ENCODE measurements at places on chromosomes 5 and 9.
A peak's percentile ranks its signal among the peaks of the same experiment; 100 is the strongest.

GRCh38 chr9:128006332-128006996 is 25.7 kb upstream of the EEIG1 start:
- DNase-seq: no peak

- DNase-seq: no peak
Measured at GRCh38 chr9:79390077-79390698, 181.6 kb upstream of the TLE4 start.

- no peak for DNase-seq
Measured at GRCh38 chr5:113215401-113216060, 219.3 kb downstream of the TSSK1B start.

DNA sequence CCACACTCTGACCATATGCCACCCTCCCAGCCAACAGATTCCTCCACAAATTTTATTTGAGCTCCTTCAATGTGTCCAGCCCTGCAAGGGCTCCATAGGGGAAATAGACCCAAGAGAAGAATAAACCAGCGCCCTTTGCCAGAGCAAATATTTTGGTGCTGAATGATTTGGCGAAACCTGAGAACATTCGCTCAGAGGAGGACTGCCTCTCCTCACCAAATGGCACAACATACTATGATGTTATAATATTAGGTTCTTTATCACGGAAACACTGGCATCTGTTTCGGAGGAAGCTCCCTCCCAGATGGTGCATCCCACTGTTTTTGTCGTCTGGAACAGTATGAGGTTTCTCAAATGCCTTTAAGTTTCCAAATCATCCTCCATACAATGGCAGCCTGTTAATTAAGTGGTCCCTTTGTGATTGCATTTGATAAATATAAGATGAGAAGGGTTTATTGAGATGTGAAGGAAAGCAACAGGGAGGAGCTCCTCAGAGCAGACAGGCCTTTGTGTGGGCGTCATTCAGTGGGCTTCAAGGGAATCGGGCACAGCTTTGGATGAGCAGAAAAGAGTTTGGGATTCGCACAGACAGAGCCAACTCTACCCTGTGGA is 139.1 kb upstream of the ADRA1B start:
- no peak for DNase-seq

GRCh38 chr5:168339109-168339771 is 47.8 kb downstream of the WWC1 start:
- no peak for DNase-seq

DNA sequence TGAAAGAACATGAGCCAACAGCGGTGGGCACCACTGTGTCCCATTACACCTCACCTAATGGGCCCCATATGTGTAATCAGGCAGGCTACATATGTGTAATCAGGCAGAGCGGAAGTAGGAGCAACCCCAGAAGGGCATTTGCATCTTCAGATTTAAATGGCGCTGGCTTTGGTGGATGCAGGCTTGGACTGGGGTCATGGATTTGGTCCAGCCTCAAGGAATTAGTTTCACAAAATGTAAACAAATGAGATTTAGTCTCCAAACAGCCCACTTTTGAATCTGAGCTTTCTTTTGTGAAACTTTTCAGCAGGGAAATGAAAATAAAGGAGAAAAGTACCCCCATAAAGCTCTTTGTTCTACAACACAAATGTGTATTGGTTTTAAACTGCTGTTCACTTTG is 161.3 kb downstream of the LPAR1 start:
- no peak for DNase-seq

DNA sequence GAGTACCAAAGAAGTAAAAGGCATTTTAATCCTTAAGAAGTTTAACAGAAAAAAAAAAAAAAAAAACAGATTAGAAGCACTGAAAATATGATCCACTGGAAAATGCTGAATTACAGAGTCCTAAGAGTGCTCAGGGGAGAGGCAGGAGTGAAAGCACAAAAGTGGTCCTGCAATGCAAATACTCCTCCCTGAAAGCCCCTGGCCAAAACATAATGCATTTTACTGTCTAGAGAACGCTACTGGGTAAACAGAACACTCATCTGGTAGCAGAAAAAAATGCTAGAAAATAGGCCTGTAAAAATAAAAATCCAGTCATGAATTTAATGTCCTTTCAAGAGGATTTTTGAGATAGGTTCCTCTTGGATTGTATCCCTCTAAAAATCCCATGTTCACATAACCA is 81.9 kb downstream of the ADAMTS12 start:
- DNase-seq: no peak

GRCh38 chr5:82274343-82275211 is 3.6 kb downstream of the RPS23 start:
- DNase-seq: no peak

DNA sequence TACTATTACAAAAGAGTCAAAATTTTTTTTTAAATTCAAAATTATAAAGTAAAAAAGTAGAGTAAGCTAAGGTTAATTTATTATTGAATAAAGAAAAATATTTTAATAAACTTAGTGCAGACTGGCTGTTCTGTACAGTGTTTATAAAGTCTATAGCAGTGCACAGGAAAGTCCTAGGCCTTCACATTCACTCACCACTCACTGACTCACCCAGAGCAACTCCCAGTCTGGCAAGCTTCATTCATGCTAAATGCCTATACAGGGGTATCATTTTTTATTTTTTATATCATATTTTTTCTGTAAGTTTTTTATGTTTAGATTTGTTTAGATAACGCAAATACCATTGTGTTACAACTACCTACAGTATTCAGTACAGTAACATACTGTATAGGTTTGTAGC is 700.7 kb upstream of the GRAMD2B start:
- no peak for DNase-seq

GRCh38 chr5:75152860-75153259 is 83.8 kb downstream of the ANKRD31 start:
- DNase-seq: peak; percentile 6

DNA sequence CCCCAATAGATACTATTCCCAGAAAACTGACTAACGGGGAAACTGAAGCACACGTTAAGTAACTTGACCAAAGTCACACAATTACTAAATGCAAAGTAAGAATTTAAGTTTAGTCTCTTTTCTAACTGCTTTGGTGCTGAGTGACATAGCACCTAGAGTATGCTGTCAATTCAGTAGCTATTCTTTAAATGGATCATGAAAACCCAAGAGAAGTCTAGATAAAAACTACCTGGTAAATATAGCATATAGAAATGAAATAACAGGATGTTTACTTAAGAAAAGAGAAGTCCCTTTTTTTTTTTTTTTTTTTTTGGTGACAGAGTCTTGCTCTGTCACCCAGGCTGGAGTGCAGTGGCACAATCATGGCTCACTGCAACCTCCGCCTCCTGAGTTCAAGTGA is 129.2 kb downstream of the PDE4D start:
- DNase-seq: no peak

- no peak for DNase-seq
Measured at GRCh38 chr9:11241779-11242178, 629.0 kb upstream of the PTPRD start.

DNA sequence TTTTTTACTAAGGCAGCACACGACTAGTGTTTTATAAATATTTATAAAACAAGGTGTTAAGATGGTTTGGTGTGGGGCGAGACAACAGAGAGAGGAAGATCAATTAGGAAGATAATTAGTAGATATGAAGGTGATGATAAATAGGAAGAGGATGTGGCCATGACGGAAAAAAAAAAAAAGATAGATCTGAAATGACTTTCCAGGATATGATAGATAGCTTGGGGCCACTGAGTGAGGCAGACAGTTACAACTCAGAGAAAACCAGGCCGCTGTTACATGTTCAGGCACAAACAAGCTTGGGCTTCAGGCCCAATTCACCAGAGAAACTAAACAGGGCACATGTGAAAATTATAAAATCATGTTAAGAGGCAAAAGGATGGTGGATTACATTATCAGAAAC is 43.2 kb downstream of the KIAA0825 start:
- DNase-seq: no peak

GRCh38 chr9:33445389-33446239 is 1.8 kb downstream of the AQP3 start:
- no peak for DNase-seq

DNA sequence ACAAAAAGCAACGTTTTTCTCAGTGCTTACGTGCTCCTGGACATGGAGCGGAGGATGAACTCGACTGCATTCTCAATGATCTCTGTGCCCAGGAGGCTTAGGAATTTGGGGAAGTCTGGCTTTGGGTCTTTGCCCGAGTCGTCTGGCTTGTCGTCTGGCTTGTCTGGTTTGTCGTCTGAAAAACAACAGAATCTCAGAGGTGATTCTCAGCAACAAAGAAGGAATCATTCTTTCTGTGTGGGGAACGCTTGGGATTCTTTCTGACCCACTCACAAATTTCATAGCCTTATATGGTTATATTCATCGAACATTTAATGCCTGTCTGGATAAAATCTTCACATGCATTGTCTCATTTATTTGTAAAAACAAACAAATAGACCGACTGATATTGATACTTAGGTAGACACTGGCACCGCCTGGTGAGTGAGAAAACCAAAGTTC is 4.7 kb downstream of the C5orf46 start:
- peak; percentile 60 for DNase-seq

- DNase-seq: no peak
Measured at GRCh38 chr9:34610434-34611206, 1.3 kb downstream of the RPP25L start.

DNA sequence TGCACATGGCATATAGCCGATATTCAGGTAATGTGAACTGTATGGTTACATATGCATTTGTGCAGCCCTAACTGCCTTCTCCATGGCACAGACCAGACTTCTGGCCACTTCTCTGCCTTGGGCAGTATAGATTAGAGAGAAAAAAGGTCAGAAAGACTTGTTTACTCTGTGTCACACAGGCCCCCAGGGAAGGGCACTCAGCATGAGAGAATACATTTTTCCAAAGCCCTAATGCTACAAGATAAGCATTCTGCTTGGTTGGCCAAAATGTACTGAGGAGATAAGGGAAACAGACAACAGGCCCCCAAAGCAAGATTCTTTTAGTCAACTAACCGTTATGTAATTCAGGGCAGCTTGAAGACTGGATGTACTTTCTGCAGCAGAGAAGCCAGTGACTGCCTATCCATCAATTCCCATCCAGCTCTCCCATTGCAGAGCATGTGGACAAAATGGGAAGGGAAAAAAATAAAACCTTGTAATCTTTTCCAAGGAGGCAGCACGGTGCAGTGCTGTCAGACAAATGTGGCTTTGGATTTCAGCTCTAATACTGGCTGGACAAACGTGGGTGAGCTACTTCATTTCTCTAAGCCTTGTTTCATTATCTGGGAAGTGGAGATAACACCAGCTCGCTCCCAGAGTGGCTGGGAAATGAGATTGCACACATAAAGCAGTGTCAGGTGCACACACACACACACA is 205.9 kb downstream of the NSG2 start:
- no peak for DNase-seq

- peak; percentile 82 for DNase-seq
Measured at GRCh38 chr5:80466669-80467485, 21.0 kb upstream of the FAM151B start.

DNA sequence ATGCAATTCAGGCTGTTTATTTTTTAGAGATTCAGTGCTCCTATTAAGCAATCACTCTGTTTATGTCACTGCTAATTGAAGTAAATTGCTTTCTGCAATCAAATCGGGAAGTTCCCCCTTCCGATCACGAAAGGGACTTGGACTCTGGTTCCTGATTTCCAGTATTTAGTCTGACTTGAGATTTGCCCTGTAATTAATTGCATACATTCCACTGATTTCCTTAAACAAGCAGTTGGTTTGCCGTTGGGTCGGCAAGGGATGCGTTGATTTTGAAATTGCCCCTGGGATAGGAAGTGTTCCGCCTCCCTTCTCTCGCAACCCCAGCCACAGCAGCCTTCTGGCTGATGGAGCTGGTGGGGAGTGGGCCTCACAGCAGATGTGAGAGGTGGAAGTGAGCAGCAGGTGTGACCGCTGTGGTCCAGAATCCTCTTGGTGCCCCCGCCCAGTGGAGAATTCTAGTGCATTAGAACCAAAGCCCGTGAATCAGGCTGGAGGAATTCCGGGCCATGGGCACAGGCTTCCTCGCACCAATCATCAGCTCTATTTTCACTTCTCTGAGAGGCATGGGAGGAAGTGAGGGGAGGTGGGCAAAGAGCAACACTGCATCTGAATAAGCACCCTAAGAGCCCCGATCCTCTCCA is 102.5 kb downstream of the SPRY4 start:
- no peak for DNase-seq

DNA sequence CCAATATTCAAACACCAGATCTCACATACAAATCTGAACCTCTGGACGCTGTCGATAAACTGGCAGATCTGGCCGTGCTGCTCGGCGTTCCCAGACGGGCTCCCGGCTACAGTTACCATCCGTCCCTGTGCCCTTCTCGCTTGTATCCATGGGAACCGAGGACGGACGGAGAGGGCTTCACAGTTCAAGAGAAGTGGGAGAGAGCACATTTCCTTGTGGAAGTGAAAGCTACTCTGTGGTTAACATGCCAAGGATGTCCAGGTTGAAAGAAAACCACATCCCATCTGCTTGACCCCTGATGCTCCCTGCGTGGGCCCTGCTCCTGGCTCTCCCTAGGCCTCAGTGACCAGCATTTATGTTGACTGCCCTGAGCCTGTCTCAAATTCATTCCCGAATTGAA is 6.3 kb upstream of the DBN1 start:
- DNase-seq: no peak

GRCh38 chr9:27210588-27210987 is 86.4 kb downstream of the EQTN start:
- DNase-seq: no peak

DNA sequence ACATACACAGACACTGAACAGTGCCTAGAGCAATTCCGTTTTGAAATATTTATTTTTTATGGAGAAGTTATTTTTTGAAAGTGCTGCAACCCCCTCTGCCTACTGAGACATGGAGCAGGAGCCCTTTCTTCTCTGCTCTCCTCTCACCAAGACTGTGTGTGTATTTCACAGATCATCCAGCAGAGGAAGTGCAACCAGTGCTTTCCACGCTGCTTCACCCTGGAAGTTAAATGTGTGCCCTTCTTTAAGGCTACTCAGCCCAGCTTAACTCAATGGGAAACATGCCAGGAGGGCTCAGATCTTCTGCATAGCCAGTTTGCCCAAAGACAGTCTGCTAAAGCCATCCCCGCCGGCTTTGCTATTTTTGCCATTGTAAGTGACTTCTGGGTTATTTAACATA is 606.3 kb downstream of the TLE1 start:
- peak; percentile 36 for DNase-seq

- DNase-seq: peak; percentile 69
Measured at GRCh38 chr5:16740811-16741392, 124.1 kb upstream of the RETREG1 start.

GRCh38 chr5:35443803-35444595 is 173.7 kb upstream of the SPEF2 start:
- DNase-seq: no peak

GRCh38 chr5:148968311-148968710 is 94.6 kb downstream of the SH3TC2 start:
- no peak for DNase-seq

- peak; percentile 100 for DNase-seq
Measured at GRCh38 chr5:41527201-41527779, 16.9 kb upstream of the PLCXD3 start.

GRCh38 chr5:38871790-38872551 is 26.2 kb downstream of the OSMR start:
- DNase-seq: peak; percentile 99

GRCh38 chr5:138233280-138233679 is 20.2 kb upstream of the CDC23 start:
- DNase-seq: no peak

- DNase-seq: no peak
Measured at GRCh38 chr5:25301836-25302235, 657.1 kb upstream of the CDH10 start.

GRCh38 chr9:136385015-136385414 is 11.5 kb upstream of the CARD9 start:
- no peak for DNase-seq
